ENCODE measurements at places on chromosomes 4 and X. TPM values are rescaled to one million over a fixed set of nuclear protein-coding genes. Genes with fewer than 3 reads are reported as not detected.
A peak's percentile ranks its signal among the peaks of the same experiment; 100 is the strongest.

DNA sequence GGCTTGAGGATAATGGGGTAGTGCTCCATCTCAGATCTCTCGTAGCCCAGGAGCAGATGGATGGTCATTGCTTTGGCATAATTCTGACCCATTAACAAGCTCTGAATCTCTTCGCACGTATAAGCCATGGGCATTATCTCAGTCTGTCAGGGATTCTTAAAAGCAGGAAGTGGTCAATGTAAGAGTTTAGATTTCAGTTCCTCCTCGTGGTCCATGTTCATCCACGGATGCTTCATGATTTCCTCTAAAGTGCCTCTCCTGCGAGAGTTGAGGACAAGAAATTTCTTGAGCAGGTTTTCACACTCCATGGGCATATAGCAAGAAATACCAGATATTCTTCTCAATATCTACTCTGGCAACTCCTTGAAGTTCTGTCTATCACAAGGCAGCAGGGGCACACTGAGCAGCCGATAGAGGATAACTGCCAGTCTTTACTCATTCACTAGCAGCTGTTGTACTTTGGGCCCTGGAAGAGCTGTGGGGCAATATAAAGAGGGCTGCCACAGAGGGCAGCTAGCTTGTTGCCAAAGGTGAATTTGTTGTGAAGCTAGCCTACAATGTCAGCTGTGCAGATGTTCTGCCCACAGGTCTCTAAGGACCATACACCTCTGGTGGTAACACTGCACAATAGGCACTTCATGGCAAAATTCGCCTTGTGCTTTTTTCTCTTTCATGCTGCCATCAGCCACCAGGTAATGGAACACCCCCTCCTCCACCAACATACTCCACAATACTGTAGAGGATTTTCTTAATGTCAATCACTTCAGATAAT is 52.0 kb upstream of the WDR17 start:
- H3K36me3 ChIP-seq, result no peaks in the 10 kb centered on the region
- no peak overlapping the region for H3K4me3 ChIP-seq
- no peaks in the 10 kb centered on the region for H3K27me3 ChIP-seq
- no peak for DNase-seq
- H3K27ac ChIP-seq, result no peak overlapping the region
- H3K4me1 ChIP-seq, result no peaks in the 10 kb centered on the region

DNA sequence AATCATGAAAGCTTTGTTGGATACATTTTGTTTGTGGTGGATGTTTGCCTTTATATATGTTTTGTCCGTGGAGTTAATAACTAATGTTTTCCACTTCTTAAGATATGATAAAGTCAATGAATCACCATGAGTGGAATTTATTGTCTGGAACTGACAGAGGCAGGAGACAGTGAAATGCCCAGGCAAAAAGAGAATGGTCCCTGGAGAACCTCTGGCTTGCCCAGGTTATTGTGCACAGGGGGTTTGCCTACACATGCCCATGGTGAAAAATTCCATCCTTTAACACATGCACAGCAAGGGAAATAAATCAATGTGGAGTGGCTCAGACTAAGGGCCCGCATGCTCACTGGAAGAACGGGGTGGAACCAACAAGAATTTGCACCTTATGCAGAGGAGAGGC is 964.3 kb upstream of the GRIA3 start:
- no peak for DNase-seq
- H3K36me3 ChIP-seq, result no peaks in the 10 kb centered on the region
- no peaks in the 10 kb centered on the region for H3K4me1 ChIP-seq
- no peak overlapping the region for H3K27ac ChIP-seq
- H3K4me3 ChIP-seq, result no peak overlapping the region
- H3K27me3 ChIP-seq, result peaks cover 14% of the 10 kb centered on the region

DNA sequence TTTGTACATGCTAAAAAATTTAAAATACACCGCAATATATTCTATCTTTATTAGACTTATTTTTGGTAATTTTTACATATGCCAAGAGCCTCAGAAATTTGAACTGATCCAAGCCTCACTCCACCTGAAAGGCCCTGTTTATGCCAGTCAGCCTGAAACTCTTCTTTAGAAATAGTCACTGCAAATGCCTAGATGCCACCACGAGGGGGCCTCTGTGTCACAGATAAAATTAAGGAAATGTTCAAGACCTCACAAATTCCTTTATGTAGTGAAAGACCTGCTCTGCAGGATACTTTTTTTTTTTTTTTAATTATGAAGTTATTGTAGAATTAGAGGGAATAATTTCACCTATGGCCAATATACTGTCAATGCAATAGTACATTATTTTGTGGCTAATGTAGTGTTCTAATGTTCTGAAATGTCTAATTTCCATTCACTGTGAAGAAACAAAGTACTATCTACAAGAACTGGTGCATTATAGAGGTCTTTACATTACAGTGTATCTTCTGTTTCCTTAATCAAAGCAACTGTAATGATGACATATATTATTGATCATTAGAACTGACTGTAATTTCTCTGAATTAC is 69.8 kb downstream of the DTHD1 start:
- H3K4me1 ChIP-seq, result peaks cover 25% of the 10 kb centered on the region
- no peak overlapping the region for H3K4me3 ChIP-seq
- DNase-seq, result peak; percentile 61
- no peak overlapping the region for H3K27ac ChIP-seq
- H3K36me3 ChIP-seq, result no peaks in the 10 kb centered on the region

DNA sequence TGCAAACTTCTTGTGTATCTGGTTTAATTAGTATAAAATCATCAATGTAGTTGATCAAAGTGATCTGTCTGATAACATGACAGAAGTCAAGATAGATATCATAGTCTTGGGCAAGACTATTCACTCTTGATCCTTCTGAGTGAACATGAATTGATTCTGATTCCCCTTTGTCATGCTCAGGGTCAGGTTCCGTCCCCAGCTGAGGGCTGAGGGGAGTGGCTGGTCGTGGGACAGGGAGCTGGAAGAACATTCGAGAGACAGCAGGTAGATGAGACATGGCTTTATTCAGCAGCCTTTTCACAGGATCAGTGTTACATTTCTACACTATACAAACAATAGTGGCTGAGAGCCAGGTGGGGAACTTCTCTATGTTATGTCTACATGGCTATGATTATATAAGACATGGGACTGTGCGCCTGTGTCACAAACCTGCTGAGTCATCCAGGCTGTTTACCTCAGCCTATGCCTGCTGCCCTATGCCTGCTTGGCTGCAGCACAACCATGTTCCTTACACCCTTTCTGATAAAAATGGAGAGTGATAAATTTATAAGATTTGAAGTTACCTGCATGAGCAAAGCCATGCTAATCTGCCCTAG is 586.9 kb upstream of the NR3C2 start:
- H3K4me3 ChIP-seq, result no peak overlapping the region
- no peak overlapping the region for H3K27ac ChIP-seq
- no peaks in the 10 kb centered on the region for H3K36me3 ChIP-seq
- no peak for DNase-seq
- no peaks in the 10 kb centered on the region for H3K4me1 ChIP-seq
- H3K27me3 ChIP-seq, result no peaks in the 10 kb centered on the region

DNA sequence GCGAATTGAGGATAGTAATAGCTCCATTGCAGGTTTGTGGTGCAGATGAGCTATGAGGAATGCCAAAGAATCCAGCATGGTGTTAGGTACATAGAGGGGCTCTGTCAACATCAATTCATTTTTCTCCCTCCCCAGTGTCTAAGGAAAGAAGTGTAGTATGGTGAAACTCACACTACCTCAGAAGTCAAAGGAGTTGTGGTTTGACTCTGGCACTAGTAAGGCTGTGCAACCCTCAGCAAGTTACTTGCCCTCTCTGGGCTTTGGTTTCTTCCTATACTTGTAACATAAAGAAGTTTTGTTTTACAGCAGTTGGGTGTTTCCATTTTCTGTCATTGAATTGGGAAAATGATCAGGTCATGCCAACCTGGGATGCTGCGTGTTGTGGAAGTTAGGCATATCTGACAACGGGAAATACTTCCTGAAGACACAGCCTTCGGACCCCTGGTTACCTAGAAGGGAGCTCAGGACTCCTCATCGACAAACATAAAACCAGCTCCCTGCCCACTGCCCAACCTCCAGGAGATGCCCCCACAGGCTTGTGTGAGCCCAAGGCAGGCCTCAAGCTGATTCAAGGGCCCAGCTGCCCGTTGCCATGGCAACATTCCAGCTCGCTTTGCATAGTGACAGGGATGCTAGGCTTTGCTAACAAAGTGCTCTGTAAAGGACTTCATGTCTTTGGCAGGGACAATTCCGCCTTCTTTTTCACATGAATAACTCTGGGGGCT is 71.4 kb downstream of the RTL5 start:
- DNase-seq, result no peak
- no peak overlapping the region for H3K27ac ChIP-seq
- H3K4me3 ChIP-seq, result no peak overlapping the region

- H3K36me3 ChIP-seq, result no peaks in the 10 kb centered on the region
- H3K4me1 ChIP-seq, result no peaks in the 10 kb centered on the region
- DNase-seq, result peak; percentile 16
- no peak overlapping the region for H3K4me3 ChIP-seq
- no peak overlapping the region for H3K27ac ChIP-seq
- H3K27me3 ChIP-seq, result peaks cover 48% of the 10 kb centered on the region
These were observed 169.0 kb downstream of the CORIN start for GRCh38 chr4:47668810-47669408.

- no peaks in the 10 kb centered on the region for H3K36me3 ChIP-seq
- no peaks in the 10 kb centered on the region for H3K27me3 ChIP-seq
- H3K4me3 ChIP-seq, result no peak overlapping the region
- no peak overlapping the region for H3K27ac ChIP-seq
- no peak for DNase-seq
These were observed 19.8 kb downstream of the GAGE1 start for GRCh38 chrX:49618574-49618973.

Gene SOWAHB
- total RNA-seq, result 3.7 TPM

Gene LNX1
- total RNA-seq, result 4.3 TPM

Gene SCLT1
- 21.4 TPM for total RNA-seq

Gene TBX22
- not detected for total RNA-seq

Gene TMEM154
- total RNA-seq, result 23.3 TPM

All from Calu3 (cell line).